ENCODE measurements at places on chromosomes 16 and 17.

DNA sequence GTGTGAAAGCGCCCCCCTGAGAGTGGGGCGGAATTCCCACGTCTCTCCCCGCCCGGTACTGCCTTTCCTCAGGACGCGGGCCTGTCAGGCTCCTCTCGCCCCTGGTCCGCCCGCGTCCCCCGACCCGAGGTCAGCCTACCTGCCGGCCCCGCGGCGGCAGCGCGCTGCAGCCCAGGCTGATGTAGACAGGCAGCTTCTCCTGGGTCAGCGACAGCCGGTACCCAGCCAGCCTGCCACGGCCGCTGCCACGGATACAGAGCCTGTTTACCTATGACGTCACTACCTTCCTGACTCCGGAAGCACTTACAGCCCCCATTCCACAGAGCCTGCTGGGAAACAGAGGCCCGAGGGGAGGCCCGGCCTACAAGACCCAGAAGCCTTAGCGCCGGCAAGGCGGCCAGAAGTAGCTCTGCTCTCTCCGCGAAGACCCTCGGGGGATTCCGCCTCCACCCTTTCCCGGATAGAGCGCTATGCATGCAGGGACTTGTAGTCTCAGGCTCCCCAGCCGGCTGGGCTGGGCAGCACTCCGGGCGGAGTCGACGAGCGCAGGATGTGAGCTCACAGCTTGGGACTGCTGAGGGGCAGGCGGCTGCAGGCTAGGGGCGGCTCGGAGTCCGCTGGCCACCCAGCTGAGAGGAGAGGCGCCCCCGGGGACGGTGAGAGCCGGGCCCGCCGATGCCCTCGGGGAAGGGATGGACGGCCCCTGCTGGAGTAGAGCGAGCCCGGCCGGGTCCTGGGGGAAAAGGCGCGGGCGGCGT lies at the start of the genes IFT20 and TNFAIP1:
Gene IFT20 (minus strand): TSS at position 272 of the 758 bp plus-strand sequence. CDS start 3,487 bp downstream, outside the sequence.
Gene TNFAIP1 (plus strand): TSS at position 561 of the 758 bp plus-strand sequence. CDS start 3,761 bp downstream, outside the sequence.
- DNase-seq, result peak; percentile 99

- DNase-seq, result no peak
Observed at GRCh38 chr17:67689534-67690177, 28.1 kb upstream of the NOL11 start.

- no peak for DNase-seq
Observed at GRCh38 chr16:76926042-76926441, 264.9 kb upstream of the MON1B start.

DNA sequence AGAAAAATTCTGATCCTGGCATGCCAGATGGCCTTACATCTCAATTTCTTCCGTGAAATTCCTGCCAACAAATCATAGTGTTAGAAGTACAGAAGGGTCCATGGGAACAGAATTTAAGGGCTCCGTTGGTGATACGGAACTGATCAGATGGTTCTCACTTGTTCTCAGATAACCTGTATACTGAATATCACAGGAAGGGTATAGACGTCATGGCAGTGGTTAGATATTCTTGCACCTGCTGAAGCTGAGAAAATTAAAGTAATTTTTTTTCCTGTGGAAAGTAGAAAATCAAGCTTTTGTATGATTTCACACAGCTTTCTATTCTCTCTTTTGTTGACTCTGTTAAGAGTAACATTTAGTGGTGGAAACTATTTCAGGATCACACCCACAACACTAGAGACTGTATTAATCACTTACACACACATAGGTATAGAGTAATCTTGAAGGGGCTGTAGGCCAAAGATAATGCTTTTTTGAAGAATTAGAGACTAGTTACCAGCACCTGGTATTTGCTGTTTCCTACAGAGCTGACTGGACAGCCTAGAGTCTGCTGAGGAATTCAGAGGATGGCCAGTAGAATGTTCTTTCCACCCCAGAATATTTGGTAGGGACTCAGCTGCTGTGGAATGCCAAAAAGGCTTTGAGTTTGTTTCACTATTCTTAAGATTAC lies 7.5 kb downstream of the TENT4B start:
- DNase-seq, result no peak

- no peak for DNase-seq
Observed at GRCh38 chr17:73823684-73824083, 179.4 kb upstream of the SDK2 start.

DNA sequence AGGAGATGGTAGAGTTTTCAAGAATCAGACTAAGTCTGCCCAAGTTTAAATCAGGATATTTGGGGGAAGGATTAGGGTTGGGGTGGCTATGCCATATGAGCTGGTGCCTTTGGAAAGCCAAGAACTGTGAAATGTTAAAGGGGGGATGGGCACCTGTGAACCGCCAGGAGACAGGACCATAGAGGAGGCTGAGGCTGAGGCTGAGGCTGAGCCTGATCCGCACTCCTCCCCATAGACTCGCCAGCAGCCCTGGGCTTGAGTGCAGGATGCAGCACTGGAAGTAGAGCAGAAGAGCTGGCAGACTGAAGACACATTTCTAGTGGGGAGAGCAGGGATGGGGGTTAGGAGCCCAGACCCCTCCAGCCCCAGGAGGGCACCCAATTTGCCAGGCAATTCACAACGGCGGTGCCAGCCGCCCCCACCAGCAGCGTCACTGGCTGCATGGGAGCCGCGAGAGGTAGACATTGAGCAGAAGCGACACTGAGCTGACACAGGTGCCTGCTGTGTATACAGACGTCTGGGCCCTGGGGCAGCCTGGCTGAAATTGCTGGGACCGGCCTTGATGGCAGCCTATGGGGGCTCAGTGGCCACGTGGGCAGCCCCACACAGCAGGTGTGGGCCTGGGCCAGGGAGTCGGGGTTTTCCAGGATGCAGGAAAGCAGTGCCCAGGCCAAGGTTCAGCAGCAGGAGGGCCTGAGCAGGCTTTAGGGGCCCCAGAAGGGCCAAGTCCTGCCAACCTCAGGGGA lies 9.2 kb downstream of the PIMREG start:
- no peak for DNase-seq

GRCh38 chr17:21303441-21304065 lies 19.0 kb downstream of the MAP2K3 start:
- no peak for DNase-seq

DNA sequence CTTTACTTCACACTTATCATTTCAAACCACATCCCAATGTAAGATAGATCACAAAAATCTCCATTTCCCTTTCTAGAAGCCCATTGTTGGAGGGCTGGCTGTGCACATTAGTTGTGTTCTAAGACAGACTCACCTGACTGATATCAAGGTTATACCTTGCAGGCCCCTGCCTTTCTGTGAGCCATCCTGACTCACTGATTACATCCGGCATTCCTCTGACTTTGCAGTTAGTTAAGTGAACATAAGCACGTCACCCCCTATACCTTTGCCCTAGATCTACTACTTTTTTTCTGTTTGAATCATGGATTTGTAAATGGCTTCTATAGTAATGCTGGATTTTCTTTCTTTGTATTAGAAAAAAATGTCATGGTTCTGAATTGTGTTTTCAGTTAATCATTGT lies 78.3 kb downstream of the TANGO6 start:
- no peak for DNase-seq

DNA sequence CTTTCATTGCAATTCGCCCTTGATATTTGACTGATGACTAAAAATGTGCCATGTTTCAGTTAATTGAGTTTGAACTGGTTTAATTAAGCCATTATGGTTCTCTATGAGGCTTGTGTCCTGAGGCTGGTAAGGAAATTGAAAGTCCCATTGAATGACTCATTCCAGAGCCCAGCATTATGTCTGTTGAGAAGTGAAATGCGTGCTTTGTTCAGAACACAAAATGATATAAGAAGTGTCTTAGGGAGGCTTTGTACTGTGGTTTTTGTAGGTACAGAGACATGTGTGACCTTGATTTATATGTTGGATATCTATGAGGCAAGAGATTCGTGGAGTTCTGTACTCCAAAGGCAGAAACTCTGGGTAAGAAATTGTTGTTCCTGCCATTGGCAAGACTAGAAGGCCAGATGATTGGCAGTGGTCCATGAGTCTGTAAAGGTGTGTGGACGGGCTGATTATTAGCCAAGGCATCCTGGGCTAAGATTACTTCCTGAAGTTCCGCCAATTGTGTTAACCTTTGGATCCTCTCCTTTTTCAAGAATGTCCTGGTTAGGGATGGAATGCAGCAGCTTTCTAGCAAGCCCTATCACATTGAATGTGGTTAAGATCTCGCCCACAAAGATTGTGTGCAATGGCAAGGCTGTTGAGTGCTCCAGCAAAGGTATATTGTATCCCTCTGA lies 103.7 kb downstream of the NPIPB5 start:
- DNase-seq, result no peak

DNA sequence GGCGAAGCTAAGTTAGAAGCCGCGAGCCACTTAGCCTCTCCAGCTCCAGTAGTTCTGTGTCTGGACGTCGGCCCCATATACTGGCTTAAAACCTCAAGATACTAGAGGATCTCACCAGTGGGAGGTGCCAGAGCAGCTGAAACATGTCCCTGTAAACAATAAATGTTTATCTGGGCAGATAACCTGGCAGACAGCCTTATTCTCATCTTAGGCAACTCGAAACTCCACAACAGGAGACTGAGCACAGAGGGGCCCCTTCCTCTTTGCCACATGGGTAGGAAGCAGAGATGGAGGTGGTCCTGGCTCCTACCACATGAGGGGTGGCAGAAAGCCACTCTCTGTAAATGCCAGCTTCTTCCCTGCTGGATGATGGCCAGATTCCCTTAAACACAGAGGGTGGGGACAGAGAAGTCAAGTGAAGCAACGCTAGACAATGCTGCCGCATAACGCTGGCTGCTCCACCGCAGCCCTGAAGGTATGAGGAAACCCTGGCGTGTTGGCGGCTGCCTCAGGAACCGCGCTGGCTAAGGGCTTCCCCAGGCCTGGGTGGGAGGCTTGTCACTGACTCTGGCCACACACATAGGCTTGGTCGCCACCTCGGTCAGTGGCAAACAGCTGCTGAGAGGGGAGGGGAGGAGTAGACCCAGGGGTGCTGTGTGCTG lies 67.9 kb downstream of the HIC1 start:
- no peak for DNase-seq

- DNase-seq, result no peak
Observed at GRCh38 chr17:49612726-49613125, 37.1 kb downstream of the NXPH3 start.

GRCh38 chr16:73399486-73399885 lies 351.6 kb upstream of the ZFHX3 start:
- DNase-seq, result no peak

- DNase-seq, result no peak
Observed at GRCh38 chr16:89764711-89765201, 43.4 kb downstream of the ZNF276 start.

GRCh38 chr16:88473666-88474534 lies 20.8 kb downstream of the ZFPM1 start:
- DNase-seq, result no peak

DNA sequence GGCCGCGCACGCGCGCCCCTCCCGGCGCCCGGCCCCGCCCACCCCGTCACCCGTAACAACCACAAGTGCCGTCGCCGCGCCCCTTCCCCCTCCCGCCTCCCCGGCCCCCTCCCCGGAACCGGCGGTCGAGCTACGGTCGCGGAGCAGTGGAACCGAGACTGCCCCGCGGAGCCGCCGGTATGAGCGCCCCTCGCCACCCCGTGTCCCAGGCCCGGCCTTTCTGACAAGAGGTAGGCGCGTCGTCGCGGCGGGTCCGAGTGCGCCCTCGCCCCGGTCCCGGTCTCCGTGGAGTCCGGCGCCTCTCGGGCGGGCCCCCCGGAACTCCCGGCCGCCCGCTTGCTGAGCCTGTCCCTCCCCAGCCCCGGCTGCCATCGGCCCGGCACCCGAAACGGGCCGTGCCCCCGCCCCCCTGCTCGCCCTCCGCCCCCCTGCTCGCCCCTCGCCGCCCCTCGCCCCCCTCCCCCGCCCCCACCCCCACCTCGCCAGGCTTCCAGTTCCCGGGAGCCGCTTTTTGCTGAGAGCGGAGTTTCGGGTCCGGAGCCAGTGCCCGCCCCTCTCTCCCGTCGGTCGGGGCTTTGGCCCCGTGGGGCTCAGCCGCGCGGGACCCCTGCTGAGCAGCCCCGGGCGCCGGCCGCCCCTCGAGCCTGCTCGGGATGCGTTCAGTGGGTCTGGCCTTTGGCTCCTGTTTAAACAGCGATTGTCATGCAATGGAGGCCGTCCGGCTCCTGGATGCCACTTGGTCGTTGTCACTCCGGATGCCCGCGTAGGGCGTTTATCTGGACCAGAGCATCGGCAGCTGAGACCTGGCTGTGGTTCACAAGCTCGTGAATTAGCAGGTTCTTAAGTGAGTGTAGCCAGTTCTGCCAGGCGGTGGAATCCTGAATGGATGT lies at the start of gene SEC14L1:
Gene SEC14L1 (plus strand): TSS at position 92 of the 890 bp plus-strand sequence. CDS start 2,628 bp downstream, outside the sequence.
- no peak for DNase-seq

- no peak for DNase-seq
Observed at GRCh38 chr17:773467-774312, 8.4 kb downstream of the GLOD4 start.

GRCh38 chr16:8872071-8872470 lies 3.3 kb upstream of the CARHSP1 start:
- no peak for DNase-seq

DNA sequence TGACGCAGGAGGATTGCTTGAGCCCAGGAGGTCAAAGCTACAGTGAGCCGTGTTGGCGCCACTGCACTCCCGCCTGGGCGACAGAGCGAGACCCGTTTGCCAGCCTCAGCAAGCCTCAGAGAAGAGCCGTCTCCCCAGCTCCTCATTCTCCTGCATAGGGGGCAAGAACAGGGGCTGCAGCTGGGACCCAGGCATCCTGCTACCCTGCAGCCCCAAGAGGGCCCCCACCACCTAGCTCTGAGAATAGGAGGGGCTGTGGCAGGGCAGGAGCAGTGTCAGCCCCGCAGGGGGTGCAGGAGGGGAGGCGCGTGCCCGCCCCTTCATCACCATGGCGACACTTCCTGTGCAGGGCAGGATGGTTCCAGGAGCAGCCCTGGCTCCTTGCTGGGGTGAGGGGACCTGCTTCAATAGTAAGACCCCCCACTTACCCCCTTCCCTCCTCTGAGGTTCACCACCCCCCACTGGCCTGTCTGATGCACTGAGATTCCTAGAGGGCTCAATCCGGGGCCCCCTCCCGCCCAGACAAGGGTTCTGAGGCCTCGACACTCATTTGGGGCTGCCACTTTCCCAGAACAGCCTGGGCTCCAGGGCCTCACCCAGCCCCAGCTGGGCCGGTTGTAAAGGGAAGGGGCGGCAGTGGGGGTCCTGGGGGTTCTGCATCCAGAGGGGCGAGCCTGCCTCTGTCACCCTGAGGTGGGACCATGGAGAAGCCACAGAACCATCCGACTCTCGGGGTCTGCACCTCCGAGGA lies 20.2 kb downstream of the VASN start:
- no peak for DNase-seq

- peak; percentile 25 for DNase-seq
Observed at GRCh38 chr16:30921748-30922419, 1.5 kb upstream of the FBXL19 start.

DNA sequence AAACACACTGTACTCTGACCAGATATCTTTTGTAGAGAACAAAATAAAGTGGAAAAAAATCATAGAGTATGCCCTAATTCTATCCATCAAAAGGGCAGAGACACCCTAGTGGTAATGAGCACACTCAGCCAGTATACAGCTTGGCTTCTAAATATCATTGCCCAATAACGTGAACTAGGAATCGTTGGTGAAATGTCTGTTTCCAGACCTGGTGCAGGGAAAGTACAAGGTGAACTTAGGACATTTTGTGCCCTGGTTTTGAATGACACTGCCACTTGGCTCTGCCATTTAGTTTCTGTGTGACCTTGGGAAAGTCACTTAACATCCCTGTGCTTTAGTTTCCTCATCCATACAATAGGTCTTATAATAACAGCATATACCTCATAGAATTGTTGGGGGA lies 13.7 kb downstream of the AMFR start:
- DNase-seq, result no peak

GRCh38 chr17:35167666-35168065 lies 20.0 kb downstream of the UNC45B start:
- no peak for DNase-seq

- DNase-seq, result no peak
Observed at GRCh38 chr17:3447625-3448024, 14.0 kb upstream of the OR1E2 start.

GRCh38 chr17:32784113-32784512 lies 92.8 kb downstream of the MYO1D start:
- DNase-seq, result no peak

- DNase-seq, result no peak
Observed at GRCh38 chr17:6868582-6868981, 37.1 kb upstream of the TEKT1 start.

Measured in NCI-H1048 (cell line).